ENCODE measurements at places on chromosomes 1 and 21.

GRCh38 chr1:95451054-95451453, 217.0 kb downstream of the RWDD3 start:
- no peak for DNase-seq

DNA sequence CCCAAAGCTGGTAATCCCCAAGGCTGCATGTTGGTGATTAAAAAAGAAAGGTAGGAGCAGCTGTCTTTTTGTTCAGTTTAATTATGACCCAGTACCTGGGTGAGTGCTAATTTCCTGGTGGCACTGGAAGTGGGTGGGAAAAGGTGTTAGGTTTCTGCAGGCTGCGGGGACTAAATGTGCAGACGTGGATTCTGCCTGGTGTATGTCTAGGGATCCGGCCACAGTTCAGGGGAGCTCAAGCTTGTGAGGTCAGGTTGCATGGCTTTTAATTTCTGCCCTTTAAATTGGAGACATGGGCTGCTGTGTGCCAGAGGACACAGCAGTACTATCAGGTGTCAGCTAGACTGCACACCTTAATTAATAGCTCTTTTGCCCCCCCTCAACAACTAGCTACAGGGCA, 20.3 kb upstream of the TBX19 start:
- DNase-seq: peak; percentile 67

DNA sequence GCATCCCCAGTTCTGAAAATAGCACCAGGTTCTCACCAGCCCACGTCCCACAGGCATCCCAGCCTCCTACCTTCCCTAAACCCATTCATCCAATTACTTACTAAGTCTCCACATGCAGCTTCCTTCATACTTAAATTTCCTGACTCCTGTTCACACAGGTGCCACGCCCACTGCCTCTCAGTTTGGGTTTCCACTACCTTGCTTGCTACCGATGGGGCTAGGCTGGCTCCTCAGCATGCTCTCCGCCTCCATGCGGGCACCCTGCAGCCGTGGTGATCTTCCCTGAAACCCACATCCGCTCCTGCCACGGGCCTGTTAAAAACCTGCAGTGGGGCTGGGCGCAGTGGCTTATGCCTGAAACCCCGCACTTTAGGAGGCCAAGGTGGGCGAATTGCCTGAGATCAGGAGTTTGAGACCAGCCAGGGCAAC, 70.4 kb upstream of the ANGPTL1 start:
- no peak for DNase-seq

DNA sequence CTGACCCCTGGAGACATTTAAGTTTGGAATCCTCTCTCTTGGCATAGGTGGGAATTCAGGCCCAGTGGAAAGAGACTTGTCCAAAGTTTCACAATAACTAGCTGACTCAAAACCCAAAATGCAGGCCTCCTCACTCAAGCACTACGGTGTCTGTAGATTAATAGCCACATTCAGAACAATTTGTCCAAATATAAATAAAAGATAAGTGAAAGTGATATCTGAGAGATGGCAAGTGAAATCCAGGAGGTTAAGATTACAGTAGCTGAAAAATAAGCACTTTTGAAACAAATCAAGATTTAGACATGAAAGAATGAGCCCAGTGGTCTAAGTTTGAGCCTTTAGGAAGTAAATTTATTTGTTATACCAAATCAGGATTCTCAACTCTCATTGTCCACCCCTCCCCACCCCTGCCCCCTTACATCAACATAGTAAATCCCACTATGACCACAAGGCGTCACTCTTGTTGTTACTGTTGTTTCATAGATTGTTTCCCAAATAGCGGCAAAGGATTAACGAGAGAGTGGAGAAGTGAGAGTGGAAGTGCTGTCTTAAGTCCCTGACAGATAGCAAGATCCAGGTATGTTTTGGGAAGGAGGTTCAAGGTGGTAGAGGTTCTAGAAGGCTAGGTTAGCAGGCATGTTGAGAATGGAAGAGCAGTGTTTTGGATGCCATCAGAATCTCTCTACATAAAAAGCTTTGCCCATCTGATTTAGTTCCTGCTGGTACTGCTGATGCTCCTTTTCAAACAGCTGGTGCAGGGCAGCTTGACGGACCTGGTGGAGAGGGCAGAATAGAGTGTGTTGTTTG, 7.1 kb upstream of the TPM3 start:
- DNase-seq: peak; percentile 65

- peak; percentile 98 for DNase-seq
Observed at GRCh38 chr1:204711947-204712701, 26.6 kb upstream of the LRRN2 start.

- DNase-seq: peak; percentile 76
Observed at GRCh38 chr21:45439161-45439872, 34.4 kb downstream of the COL18A1 start.

GRCh38 chr1:226485192-226485591, 63.4 kb upstream of the STUM start:
- no peak for DNase-seq

DNA sequence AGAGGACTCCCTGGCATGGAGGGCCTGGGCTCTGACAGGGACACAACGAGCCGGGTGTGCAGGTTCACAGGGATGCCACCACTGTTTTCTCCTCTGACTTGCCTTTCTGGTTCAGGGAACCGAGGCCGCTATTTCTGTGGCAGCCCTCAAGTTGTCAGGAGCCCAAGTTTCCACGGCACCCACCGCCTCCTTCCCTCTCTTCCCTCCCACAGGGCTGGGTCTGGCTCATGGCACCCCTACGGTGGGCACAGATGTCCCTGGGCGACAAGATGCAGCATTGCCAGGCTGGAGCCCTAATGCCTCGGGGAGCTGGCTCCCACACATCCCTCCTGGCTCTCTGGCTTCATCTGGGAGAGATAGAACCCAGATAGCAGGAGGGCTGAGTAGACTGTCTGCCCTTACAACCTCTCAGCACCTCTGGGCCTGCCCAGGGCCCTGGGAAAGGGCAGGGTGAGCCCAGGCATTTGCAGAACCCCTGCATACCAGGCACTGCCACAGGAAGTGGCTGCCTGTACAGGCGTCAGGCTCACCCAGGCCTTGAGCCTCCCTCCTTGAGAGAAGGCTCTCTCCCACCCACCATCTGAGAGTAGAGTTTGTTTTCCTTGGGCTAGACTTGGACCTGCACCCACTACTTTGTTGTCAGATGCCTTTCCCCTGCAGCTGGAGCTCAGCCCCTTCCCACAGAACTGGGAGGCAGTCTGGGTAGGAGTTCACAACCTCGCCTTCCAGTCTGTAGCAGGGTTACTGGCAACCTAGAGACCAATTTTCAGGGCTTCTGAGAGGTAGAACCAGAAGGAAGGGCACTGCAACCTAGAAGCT, 20.5 kb downstream of the KCNC4 start:
- no peak for DNase-seq
